ENCODE measurements at places on chromosomes 13 and 19. TPM values are rescaled to one million over a fixed set of nuclear protein-coding genes. Genes with fewer than 3 reads are reported as not detected.

The MAG gene
- 3.6 TPM for total RNA-seq

The C19orf67 gene
- total RNA-seq, result not detected

The GPR4 gene
- 0.14 TPM for total RNA-seq

The AP2A1 gene
- 66.5 TPM for total RNA-seq

The NTN5 gene
- 151 TPM for total RNA-seq

The C13orf42 gene
- not detected for total RNA-seq

The TRPM4 gene
- 1.2 TPM for total RNA-seq

The CASP14 gene
- total RNA-seq, result 0.02 TPM

The SLC6A16 gene
- 0.33 TPM for total RNA-seq

GRCh38 chr19:48325265-48325910, at the start of gene EMP3:
Gene EMP3 (plus strand): TSS chr19:48325552. CDS start chr19:48326845, 1,293 bp downstream.
- H3K27ac ChIP-seq, result peak within 1 kb of the TSS; percentile 80
- H3K27me3 ChIP-seq, result no peaks in the 10 kb centered on the region
- H3K4me3 ChIP-seq, result peak within 1 kb of the TSS; percentile 65

DNA sequence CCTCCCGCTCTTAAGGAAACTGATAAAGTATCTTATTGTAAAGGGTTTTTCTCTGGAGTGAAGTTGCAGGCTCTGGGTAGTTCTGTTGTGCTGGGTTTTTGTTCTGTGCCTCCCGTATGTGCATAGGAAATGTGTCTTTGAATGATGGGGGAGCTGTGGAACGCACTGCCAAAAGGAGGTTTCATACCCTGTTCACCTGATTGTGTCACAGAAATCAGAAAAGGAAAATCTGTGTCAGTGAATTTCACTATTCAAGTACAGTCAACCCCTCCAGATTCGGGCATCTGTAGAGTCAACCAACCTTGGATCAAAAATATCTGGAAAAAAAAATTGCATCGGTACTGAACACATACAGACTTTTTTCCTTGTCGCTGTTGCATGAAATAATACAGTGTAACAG, 127.8 kb downstream of the MRPL57 start:
- no peak for DNase-seq
- H3K4me3 ChIP-seq, result no peak overlapping the region
- no peaks in the 10 kb centered on the region for H3K27me3 ChIP-seq
- no peaks in the 10 kb centered on the region for H3K36me3 ChIP-seq
- H3K27ac ChIP-seq, result no peak overlapping the region
- H3K4me1 ChIP-seq, result no peaks in the 10 kb centered on the region

GRCh38 chr19:55283548-55284377, at the start of gene BRSK1:
Gene BRSK1 (plus strand): TSS chr19:55283997. CDS start chr19:55284443, 446 bp downstream.
- H3K4me1 ChIP-seq, result peaks cover 8% of the 10 kb centered on the region
- H3K27me3 ChIP-seq, result no peaks in the 10 kb centered on the region
- H3K36me3 ChIP-seq, result no peaks in the 10 kb centered on the region
- H3K27ac ChIP-seq, result no peak within 1 kb of the TSS
- DNase-seq, result peak; percentile 88

DNA sequence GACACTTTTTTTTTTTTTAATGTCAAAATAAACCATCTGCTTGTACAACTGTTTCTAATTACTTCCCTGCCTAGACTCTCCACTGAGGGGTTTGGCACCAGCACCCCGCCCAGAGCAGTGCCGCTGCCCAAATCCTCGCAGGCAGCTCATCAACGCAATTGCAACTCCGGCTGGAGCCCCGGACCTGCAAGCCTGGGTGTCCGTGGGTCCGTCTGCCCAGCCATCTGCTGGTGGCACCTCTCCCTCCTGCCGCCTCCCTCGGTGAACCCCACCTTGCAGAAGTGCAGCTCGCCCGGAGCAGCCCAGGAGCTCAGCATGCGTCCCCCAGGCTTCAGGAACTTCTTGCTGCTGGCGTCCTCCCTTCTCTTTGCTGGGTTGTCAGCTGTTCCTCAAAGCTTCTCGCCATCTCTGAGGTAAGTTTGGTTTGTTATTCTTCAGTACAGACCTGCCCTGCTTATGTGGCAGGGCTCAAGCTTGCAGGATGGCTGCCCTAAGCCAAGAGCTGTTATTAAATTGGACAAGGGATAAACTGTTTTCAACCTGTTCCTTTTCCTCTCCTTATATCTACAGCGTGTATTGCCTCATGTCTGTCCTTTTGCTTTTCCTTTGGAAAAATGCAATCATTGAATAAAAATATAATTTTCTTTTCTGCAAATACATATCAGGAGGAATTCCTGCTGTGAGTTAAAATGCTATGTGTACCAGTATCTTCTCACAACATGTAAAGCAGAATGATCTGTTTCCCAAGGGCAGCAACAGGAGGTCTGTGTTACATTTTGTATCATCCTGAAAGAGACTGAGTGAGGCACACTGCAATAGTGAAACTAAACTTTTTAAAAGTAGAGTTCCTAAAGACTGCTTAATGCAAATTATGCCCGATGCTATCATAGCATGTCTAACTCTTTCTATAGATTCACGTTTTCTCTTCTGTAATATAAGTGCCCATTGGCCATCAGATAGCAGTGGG, at the start of gene ITGBL1:
Gene ITGBL1, plus strand, starts transcription at position 157 of the 967 bp plus-strand sequence. Its CDS starts 159 bp downstream, at position 316.
- DNase-seq, result no peak
- H3K27ac ChIP-seq, result no peak within 1 kb of the TSS
- H3K27me3 ChIP-seq, result no peaks in the 10 kb centered on the region
- H3K4me1 ChIP-seq, result peaks cover 7% of the 10 kb centered on the region
- H3K4me3 ChIP-seq, result no peak within 1 kb of the TSS

GRCh38 chr13:45132369-45133064, 12.2 kb downstream of the GTF2F2 start:
- H3K4me3 ChIP-seq, result no peak overlapping the region
- no peaks in the 10 kb centered on the region for H3K36me3 ChIP-seq
- no peaks in the 10 kb centered on the region for H3K27me3 ChIP-seq
- no peaks in the 10 kb centered on the region for H3K4me1 ChIP-seq
- no peak overlapping the region for H3K27ac ChIP-seq

DNA sequence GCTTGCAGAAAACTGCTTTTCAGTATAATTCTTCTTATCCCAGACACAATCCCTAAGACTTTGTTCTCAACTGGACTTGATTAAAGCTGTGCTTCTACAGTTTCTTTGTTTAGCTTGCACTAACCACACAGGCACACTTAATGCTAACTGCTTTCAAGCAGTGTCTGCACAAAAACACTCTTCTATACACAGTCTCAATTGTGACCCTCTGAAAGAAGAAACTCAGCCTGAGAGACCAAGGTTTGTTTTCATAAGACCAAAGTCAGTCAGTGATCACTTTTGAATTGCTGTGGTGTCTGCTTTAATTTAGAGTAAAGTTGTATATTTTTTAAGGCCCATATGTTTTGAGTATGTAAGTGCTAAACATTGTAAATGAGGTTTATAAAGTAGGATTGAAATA, 431.2 kb downstream of the KCTD12 start:
- no peaks in the 10 kb centered on the region for H3K36me3 ChIP-seq
- no peak for DNase-seq
- H3K27me3 ChIP-seq, result no peaks in the 10 kb centered on the region

- H3K4me3 ChIP-seq, result no peak overlapping the region
- DNase-seq, result no peak
- no peak overlapping the region for H3K27ac ChIP-seq
- no peaks in the 10 kb centered on the region for H3K4me1 ChIP-seq
- no peaks in the 10 kb centered on the region for H3K36me3 ChIP-seq
- H3K27me3 ChIP-seq, result peaks cover 12% of the 10 kb centered on the region
Observed at GRCh38 chr13:27952876-27953675, 16.0 kb downstream of the CDX2 start.

DNA sequence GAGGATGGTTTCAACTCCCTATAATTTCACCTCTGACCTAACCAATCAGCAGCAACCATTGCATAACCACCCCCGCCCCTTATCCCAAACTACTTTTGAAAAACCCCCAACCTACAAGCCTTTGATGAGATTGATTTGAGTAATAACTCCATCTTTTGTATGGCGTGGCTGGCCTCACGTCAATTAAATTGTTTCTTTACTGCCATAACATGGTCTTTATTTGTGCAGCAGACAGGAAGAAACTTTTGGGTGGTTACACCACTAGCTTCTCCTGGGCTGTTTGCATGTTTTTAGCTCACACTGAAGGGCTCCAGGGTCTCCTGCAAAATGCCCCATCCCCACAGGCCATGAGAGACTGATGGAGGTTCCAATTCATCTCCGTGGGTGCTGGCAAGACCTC, 34.0 kb upstream of the PEG3 start:
- H3K36me3 ChIP-seq, result no peaks in the 10 kb centered on the region
- DNase-seq, result no peak
- peaks cover 18% of the 10 kb centered on the region for H3K4me1 ChIP-seq
- H3K27ac ChIP-seq, result no peak overlapping the region
- H3K4me3 ChIP-seq, result no peak overlapping the region

DNA sequence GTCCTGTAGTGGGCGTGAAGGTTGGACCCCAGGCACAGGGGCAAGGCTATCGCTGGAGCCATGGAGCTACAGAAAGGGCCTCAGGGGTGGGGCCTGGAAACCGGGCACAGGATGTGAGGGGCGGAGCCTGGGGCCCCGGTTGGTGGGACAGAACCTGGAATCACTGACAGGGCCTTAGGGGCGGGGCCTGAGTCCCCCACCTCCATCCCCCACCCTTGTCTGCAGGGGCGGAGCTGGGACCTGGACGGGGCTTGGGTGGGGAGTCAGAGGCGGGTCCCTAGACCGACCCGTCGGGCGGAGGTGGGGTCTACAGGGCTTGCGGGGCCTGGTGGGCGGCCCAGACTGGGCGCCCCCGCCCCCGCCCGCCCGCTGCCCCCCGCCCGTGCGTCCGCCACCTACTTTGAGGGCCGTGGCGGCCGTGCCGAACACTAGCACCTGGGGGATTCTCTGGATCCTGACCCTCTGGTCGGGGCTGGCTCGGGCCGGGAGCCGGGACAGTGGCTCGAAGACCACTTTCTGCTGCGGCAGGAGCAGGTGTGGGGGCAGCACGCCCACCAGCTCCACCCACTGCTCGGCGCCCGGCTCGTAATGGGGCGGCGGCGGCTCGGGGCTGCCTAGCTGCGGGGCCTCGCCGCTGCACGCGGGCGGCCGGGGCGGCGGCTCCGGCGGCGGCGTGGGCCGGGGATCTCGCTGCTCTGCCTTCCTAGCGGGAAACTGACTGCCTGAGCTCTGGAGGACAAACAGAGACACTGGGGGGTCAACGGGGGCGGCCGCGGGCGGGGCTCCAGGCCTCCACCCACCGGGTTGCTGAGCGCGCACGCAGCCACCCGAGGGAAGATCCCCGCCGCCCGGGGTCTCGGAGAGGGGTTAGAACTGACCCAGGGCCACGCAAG, 26.3 kb downstream of the DCAF15 start:
- H3K27me3 ChIP-seq, result no peaks in the 10 kb centered on the region
- peak; percentile 34 for DNase-seq
- H3K4me3 ChIP-seq, result no peak overlapping the region

DNA sequence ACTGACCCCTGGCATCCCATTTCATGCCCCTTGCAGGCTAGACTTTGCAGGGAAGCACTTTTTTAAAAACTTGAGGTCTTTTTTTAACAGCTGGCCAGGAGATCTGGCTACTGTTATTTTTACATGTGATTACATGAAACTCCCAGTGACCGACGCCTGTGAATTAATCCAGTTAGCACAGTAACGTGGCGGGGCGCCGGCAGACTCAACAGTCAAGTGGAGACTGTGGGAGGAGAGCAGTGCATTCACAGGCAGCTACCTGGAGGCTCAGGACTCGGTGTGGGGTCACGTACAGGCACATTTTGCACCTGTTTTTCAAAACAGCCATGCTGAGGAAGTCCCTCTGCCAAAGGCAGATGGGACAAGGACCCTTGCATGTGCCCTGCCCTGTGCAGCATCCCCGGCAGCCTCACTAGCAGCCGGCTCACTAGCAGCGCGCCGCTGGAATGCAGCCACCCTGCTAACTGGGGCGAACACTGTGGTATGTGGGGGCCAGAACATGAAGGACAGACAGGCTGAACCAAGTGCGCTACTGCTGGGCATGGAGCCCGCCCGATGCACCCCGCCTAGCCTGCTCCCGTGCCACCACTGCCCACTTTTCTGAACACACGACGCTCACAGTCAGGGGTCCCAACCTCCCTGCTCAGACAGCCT, 18.7 kb downstream of the CAPS start:
- peaks cover 36% of the 10 kb centered on the region for H3K36me3 ChIP-seq
- no peaks in the 10 kb centered on the region for H3K27me3 ChIP-seq
- no peak overlapping the region for H3K4me3 ChIP-seq
- H3K27ac ChIP-seq, result no peak overlapping the region
- H3K4me1 ChIP-seq, result no peaks in the 10 kb centered on the region

DNA sequence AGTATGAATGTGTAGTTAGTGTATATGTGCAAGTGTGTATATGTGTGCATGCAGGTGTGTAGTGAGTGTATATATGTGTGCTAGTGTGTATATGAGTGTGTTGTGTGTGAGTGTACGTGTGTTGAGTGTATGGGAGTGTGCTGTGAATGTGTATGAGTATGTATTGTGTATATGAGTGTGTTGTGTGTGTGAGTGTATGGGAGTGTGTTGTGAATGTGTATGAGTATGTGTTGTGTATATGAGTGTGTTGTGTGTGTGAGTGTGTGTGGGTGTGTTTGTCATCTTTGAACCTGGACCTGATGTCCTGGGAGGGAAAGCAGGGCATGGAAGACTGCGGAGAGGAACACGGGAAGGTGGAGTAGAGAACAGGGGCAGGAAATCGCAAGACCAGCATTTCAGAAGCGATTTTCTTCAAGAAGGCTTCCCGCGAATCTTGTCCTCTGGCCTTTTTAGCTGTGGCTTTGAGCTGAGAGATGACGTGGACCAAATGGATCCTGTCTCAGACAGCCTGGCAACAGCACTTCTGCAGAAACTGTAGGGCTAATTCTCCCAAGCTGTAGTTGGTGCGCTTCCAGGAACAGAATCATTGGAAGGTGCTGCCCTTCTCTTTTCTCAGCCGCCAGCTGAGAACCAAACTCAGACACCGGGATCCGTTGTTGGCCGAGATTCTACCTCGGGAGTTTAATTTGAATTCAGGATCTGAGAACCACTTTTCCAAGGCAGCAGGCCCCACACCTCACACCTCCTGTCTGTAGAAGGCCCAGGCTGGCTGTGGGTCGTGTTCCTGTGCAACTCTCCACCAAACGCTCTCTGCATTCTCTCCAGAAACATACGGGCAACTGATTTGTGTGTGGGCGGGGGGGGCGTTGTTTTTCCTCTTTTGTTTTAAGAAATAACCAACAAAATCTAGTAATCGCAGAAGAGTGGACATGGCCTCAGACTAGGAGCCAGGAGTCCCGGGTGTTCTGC, 94.7 kb upstream of the RAP2A start:
- H3K4me3 ChIP-seq, result no peak overlapping the region
- H3K27me3 ChIP-seq, result no peaks in the 10 kb centered on the region
- peaks cover 3% of the 10 kb centered on the region for H3K4me1 ChIP-seq
- DNase-seq, result no peak

DNA sequence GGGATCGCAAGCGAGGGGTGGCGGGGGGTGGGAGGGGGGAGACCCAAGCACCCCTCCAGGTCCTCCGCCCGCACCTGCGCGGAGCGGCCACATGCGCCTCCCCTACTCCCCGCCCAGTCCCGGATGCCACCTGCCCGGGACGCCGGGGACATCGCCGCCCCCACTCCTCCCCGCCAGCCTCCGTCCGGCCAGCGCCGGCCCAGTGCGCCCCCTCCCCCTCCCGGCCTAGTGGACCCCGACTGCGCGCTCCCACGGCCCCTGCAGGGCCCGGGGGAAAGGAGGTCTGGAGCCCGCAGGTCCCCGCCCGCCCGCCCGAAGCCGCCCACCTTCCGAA, 263 bp downstream of the RHPN2 start:
- H3K27ac ChIP-seq, result no peak overlapping the region
- H3K27me3 ChIP-seq, result no peaks in the 10 kb centered on the region
- H3K36me3 ChIP-seq, result no peaks in the 10 kb centered on the region
- DNase-seq, result no peak
- H3K4me1 ChIP-seq, result peaks cover 4% of the 10 kb centered on the region
- peak overlapping the region; percentile 55 for H3K4me3 ChIP-seq

- peak overlapping the region; percentile 85 for H3K4me3 ChIP-seq
- no peak for DNase-seq
- H3K27me3 ChIP-seq, result no peaks in the 10 kb centered on the region
- no peaks in the 10 kb centered on the region for H3K4me1 ChIP-seq
- peaks cover 49% of the 10 kb centered on the region for H3K36me3 ChIP-seq
Observed at GRCh38 chr19:58001895-58002369, 688 bp downstream of the ZNF606 start.

Measured in SJCRH30 (cell line).